Retinal pigment epithelial cell (primary cell): ENCODE measurements at places on chromosomes 7 and 10.
A peak's percentile ranks its signal among the peaks of the same experiment; 100 is the strongest.

- no peak for DNase-seq
These were observed 60.0 kb downstream of the HGF start for GRCh38 chr7:81709836-81710235.

- DNase-seq: no peak
These were observed 1.7 kb upstream of the CALML3 start for GRCh38 chr10:5522913-5523560.

- DNase-seq: no peak
These were observed 31.9 kb downstream of the NXPH1 start for GRCh38 chr7:8465338-8465737.

- peak; percentile 92 for DNase-seq
These were observed 428.9 kb downstream of the TNS3 start for GRCh38 chr7:47153058-47153457.
